B cell (primary cell): ENCODE measurements at places on chromosomes 13 and 19.

- H3K27ac ChIP-seq = no peak overlapping the region
- H3K36me3 ChIP-seq = no peaks in the 10 kb centered on the region
- no peak for DNase-seq
- no peak overlapping the region for H3K4me3 ChIP-seq
Measured at GRCh38 chr13:102696465-102696864, 1.6 kb upstream of the METTL21C start.

DNA sequence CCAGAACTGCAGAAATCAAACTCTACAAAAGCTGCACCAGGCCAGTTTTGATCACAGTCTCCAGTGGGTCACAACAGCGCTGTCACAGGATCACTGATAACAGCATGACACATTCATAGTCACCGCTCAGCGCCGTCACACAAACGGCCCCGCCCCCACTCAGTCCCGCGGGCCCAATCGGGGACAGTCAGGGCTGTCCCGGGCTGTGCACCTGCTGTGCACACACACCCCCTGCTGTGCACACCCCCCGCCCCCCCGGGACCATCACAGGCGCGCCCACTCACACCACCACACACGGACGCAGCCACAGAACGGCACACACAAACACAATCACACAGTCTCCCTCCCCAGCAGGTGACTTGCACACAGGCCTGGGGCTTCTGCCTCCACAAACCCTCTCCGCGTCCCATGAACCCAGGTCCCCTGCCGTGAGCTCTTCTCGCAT lies 435 bp upstream of the ZNF382 start:
- H3K4me1 ChIP-seq = peaks cover 16% of the 10 kb centered on the region
- H3K27ac ChIP-seq = peak overlapping the region; percentile 98
- no peaks in the 10 kb centered on the region for H3K27me3 ChIP-seq
- H3K4me3 ChIP-seq = peak overlapping the region; percentile 78
- H3K36me3 ChIP-seq = no peaks in the 10 kb centered on the region

DNA sequence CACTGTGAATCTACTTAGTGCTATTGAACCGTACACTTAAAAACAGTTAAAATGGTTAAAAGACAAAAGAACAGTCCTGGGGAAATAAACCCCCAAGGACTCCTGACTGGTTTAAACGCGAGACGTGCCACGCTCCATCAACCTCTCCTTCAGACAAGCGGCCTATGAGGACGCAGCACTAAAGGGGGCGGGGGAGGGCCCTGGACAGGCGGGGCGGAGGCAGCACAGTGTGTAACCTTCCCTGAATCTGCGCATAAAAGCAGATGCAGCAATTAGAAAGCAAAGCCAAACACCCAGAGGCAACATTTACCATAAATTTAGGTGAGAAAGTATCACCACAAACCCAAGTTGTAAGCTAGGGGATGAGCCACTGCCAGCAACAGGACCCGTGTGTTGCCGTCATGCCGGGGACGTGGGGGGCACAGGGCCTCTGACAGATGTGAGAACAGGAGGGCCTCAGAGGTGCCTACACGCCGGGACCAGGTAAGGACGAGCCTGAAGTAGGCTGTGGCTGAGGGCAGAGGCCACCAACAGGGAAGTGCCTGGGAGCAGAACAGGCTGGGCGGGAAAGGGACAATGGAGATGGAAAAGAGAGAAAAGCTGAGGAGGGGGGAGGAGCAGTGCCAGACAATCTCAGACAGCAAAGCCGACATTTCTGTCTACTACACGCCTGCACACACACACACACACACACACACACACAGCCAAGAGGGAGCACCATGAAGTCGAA lies 15.3 kb upstream of the ADPRHL1 start:
- no peaks in the 10 kb centered on the region for H3K36me3 ChIP-seq
- no peak for DNase-seq
- no peak overlapping the region for H3K4me3 ChIP-seq
- H3K27ac ChIP-seq = no peak overlapping the region
- H3K4me1 ChIP-seq = no peaks in the 10 kb centered on the region
- no peaks in the 10 kb centered on the region for H3K27me3 ChIP-seq

- no peak overlapping the region for H3K4me3 ChIP-seq
- no peaks in the 10 kb centered on the region for H3K4me1 ChIP-seq
- no peaks in the 10 kb centered on the region for H3K36me3 ChIP-seq
- no peaks in the 10 kb centered on the region for H3K27me3 ChIP-seq
- H3K27ac ChIP-seq = no peak overlapping the region
- no peak for DNase-seq
Measured at GRCh38 chr19:53057904-53058580, 13.5 kb downstream of the ERVV-2 start.

GRCh38 chr19:19752760-19753403 lies 20.0 kb upstream of the ZNF14 start:
- no peaks in the 10 kb centered on the region for H3K4me1 ChIP-seq
- no peak for DNase-seq
- no peaks in the 10 kb centered on the region for H3K36me3 ChIP-seq
- no peak overlapping the region for H3K27ac ChIP-seq
- no peaks in the 10 kb centered on the region for H3K27me3 ChIP-seq

- H3K36me3 ChIP-seq = no peaks in the 10 kb centered on the region
- no peaks in the 10 kb centered on the region for H3K27me3 ChIP-seq
- H3K27ac ChIP-seq = no peak overlapping the region
Measured at GRCh38 chr13:80923907-80924306, 583.0 kb upstream of the SPRY2 start.

GRCh38 chr13:79290595-79291244 lies 115.3 kb downstream of the RBM26 start:
- no peaks in the 10 kb centered on the region for H3K36me3 ChIP-seq
- no peaks in the 10 kb centered on the region for H3K27me3 ChIP-seq
- no peak overlapping the region for H3K27ac ChIP-seq
- no peak overlapping the region for H3K4me3 ChIP-seq
- no peaks in the 10 kb centered on the region for H3K4me1 ChIP-seq

GRCh38 chr13:85197431-85197830 lies 601.8 kb downstream of the SLITRK6 start:
- H3K4me3 ChIP-seq = no peak overlapping the region
- no peaks in the 10 kb centered on the region for H3K36me3 ChIP-seq
- no peaks in the 10 kb centered on the region for H3K27me3 ChIP-seq

DNA sequence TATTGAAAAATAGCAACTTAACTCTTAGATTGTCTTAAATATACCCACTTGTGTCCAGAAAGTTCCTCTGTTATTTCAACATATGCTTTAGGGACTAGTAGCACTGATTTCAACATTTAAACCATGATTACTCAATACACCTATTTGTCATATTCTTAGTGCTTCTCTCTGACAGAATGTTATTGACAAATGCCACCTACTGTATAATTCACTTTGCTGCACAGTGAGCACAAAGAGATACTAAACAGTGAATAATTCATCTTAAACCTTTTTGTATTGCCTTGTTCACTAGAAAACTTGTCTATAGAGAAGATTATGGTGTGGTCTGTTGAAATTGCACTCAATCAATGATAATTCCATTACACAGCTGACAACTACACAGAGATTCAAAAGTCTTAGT lies 692.6 kb downstream of the PCDH17 start:
- H3K4me3 ChIP-seq = no peak overlapping the region
- H3K27me3 ChIP-seq = no peaks in the 10 kb centered on the region
- H3K4me1 ChIP-seq = no peaks in the 10 kb centered on the region
- H3K36me3 ChIP-seq = no peaks in the 10 kb centered on the region
- H3K27ac ChIP-seq = no peak overlapping the region
- DNase-seq = no peak

GRCh38 chr13:110305001-110305400 lies 2.0 kb downstream of the COL4A1 start:
- no peak overlapping the region for H3K27ac ChIP-seq
- H3K36me3 ChIP-seq = no peaks in the 10 kb centered on the region
- no peak overlapping the region for H3K4me3 ChIP-seq
- no peaks in the 10 kb centered on the region for H3K4me1 ChIP-seq
- DNase-seq = no peak
- H3K27me3 ChIP-seq = peaks cover 12% of the 10 kb centered on the region

GRCh38 chr19:1395194-1396018 lies 5.9 kb downstream of the GAMT start:
- H3K4me1 ChIP-seq = peaks cover 2% of the 10 kb centered on the region
- no peak overlapping the region for H3K27ac ChIP-seq
- no peak overlapping the region for H3K4me3 ChIP-seq
- H3K27me3 ChIP-seq = no peaks in the 10 kb centered on the region
- H3K36me3 ChIP-seq = peaks cover 22% of the 10 kb centered on the region

DNA sequence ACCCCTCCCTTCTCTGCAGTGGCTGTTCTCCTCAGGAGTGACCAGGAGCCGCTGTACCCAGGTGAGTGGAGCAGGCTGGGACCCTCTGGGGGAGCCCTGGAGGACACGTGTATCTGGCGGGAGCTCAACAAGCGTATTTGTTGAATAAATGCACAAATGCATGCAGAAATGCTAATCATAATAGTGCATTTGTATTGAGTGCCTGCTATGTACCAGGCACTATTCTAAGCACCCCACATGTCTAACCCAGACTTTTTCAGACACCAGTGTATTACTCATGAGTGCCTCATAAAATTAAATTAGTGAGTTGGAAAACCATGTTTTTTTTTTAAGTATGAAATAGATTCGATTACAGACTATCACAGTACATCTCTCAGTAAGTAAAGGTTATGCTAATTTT lies 7.9 kb downstream of the HPN start:
- no peak for DNase-seq
- H3K4me1 ChIP-seq = peaks cover 13% of the 10 kb centered on the region
- H3K27me3 ChIP-seq = no peaks in the 10 kb centered on the region

- H3K36me3 ChIP-seq = no peaks in the 10 kb centered on the region
- DNase-seq = no peak
- H3K27me3 ChIP-seq = no peaks in the 10 kb centered on the region
- H3K4me1 ChIP-seq = no peaks in the 10 kb centered on the region
- no peak overlapping the region for H3K27ac ChIP-seq
Measured at GRCh38 chr13:93262729-93263345, 36.2 kb downstream of the GPC6 start.

- H3K36me3 ChIP-seq = peaks cover 27% of the 10 kb centered on the region
- no peak overlapping the region for H3K27ac ChIP-seq
- H3K27me3 ChIP-seq = no peaks in the 10 kb centered on the region
- no peak for DNase-seq
- peaks cover 19% of the 10 kb centered on the region for H3K4me1 ChIP-seq
- no peak overlapping the region for H3K4me3 ChIP-seq
Measured at GRCh38 chr19:38928391-38929001, 2.1 kb downstream of the SARS2 start.

DNA sequence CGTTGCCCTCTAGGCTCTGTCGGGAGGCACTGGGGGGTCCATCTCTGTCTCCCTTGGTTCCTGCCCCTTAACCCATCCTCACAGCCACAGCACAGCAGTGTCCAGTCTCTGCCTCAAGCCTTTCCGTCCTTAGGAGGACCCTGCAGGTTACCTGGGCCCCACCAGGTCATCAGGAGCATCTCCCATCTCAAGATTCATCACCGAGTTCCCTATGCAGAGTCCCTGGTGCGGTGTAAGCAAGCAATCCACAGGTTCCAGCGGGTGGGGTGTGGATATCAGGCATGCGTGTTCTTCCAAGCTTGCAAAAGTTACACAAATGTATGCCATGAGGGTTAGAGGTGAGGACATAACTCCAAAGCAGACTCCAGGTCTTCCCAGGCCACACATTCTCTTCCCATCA lies 20.9 kb upstream of the GAS6 start:
- DNase-seq = no peak
- no peak overlapping the region for H3K27ac ChIP-seq
- no peaks in the 10 kb centered on the region for H3K4me1 ChIP-seq
- no peaks in the 10 kb centered on the region for H3K27me3 ChIP-seq
- H3K4me3 ChIP-seq = no peak overlapping the region
- H3K36me3 ChIP-seq = no peaks in the 10 kb centered on the region

DNA sequence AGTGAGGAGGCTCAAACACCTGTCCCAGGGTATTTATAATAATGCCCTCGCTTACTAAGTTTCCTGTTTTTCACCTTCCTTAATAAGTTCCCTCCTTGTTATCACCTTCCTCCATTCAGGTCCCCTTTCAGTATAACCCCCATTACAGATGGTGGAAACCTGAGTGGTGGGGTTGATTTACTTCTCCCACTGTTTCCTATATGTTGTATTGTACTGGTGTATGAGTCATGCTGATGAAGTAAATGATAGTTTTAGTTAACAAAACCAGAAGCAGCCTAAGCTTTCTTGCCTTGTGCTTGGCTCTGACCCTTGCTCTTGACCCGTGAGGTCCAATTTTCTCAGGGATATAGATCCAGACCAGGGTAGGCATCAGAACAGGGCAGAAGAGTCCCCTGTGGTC lies 22.3 kb upstream of the TNFSF11 start:
- H3K4me1 ChIP-seq = peaks cover 14% of the 10 kb centered on the region
- no peaks in the 10 kb centered on the region for H3K27me3 ChIP-seq
- no peaks in the 10 kb centered on the region for H3K36me3 ChIP-seq
- DNase-seq = no peak
- no peak overlapping the region for H3K4me3 ChIP-seq

- H3K4me1 ChIP-seq = peaks cover 53% of the 10 kb centered on the region
- peak overlapping the region; percentile 72 for H3K27ac ChIP-seq
- H3K27me3 ChIP-seq = no peaks in the 10 kb centered on the region
- H3K36me3 ChIP-seq = peaks cover 30% of the 10 kb centered on the region
Measured at GRCh38 chr13:99507986-99508385, 6.7 kb downstream of the TM9SF2 start.

DNA sequence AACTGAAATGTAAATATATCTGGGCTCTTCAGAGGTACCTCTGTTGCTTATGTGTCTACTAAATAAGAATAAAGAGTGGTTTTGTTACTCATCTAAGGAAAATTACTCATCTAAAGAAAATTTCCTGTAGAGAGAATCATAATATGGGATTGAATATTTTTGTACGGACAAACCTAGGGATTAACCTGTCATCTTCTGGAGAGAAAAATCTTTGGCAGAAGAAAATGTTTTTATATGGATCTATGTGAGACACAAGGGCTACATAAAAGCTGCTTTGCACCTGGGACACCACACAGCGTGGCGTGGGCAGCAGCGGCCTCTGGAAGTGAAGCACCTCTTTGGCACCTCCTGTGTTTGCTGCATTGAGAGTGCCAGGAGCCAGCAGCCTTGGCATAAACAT lies 242.9 kb upstream of the DACH1 start:
- H3K4me3 ChIP-seq = no peak overlapping the region
- no peaks in the 10 kb centered on the region for H3K4me1 ChIP-seq
- no peaks in the 10 kb centered on the region for H3K27me3 ChIP-seq

GRCh38 chr19:4436231-4436630 lies 21.4 kb downstream of the UBXN6 start:
- H3K4me1 ChIP-seq = peaks cover 17% of the 10 kb centered on the region
- H3K27ac ChIP-seq = no peak overlapping the region
- H3K36me3 ChIP-seq = no peaks in the 10 kb centered on the region
- no peak for DNase-seq

DNA sequence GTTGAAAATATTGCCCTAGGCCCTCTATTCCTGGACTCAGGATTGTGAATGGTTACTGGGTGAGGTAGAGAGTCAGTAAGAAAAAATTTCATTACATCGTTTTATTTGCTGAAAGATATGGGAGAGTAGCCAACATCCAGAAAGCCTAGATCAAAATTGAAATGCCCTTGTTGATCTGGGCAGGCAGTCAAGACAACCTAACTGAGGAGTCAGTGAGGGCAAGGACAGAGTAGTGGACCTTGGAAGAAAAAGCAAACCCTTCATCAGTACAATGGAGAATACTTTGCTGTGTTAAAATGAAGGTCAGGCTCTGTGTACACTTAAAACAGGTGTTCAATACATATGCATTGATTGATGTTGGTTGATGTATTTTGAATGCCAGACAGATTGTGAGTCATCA lies 576.7 kb downstream of the OLFM4 start:
- no peaks in the 10 kb centered on the region for H3K27me3 ChIP-seq
- H3K4me3 ChIP-seq = no peak overlapping the region
- H3K4me1 ChIP-seq = no peaks in the 10 kb centered on the region
- no peaks in the 10 kb centered on the region for H3K36me3 ChIP-seq
